CD4-positive, alpha-beta T cell treated with Interleukin-6 at 100 ng/mL for 8 hours (primary cell): ENCODE measurements at places on chromosomes 3 and 15.

- DNase-seq, result no peak
Measured at GRCh38 chr15:66852064-66852905, 150.2 kb downstream of the SMAD6 start.

DNA sequence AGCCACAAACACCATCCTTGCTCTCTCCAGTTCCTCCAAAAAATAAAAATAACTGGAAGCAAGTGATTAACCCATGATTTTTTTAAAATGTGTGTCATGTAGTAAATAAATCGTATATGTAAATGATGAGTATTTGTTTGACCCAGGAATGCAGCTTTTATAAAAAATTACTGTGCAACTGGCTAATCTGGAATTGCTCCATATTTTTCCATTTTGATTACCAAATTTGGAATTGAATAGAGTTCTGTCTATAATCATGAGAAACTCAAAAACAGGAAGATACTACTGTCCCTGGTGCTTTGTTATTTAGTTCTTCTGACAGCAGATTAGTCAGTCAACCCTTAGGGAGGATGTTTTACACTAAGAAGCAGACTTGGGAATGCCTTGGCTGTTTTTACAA is 116.2 kb downstream of the CCNL1 start:
- DNase-seq, result no peak

DNA sequence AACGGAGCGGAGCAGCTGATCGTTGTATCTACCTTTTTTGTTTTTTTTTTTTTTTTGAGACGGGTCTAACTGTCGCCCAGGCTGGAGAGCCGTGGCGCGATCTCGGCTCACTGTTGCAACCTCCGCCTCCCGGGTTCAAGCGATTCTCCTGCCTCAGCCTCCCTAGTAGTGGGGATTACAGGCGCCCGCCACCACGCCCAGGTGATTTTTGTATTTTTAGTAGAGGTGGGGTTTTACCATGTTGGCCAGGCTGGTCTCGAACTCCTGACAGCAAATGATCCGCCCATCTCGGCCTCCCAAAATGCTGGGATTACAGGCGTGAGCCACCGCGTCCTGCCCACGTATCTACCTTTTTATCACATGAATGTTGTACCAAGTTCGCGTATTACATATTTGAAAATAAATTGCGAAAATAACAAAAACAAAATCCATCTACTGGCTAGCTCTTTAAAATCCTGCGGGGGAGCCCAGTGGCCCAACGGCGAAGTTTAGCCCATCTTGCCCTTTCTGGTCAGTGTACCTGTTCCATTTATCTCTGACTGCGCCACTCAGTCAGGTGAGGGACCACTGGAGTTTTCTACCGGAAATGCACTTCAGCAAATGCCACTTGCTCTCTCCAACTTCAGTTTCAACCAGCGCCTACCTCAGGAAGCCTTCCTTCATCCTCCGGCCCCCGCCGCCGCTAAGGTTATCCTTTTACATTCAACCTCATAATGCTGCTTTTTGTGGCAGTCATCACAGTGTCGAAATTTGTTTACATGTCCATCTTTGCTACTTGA is 1.2 kb upstream of the EIF3J start:
- peak; percentile 15 for DNase-seq

- no peak for DNase-seq
Measured at GRCh38 chr3:123678108-123678511, 93.3 kb upstream of the HACD2 start.

- no peak for DNase-seq
Measured at GRCh38 chr3:124084022-124084881, 92.3 kb upstream of the ROPN1 start.

DNA sequence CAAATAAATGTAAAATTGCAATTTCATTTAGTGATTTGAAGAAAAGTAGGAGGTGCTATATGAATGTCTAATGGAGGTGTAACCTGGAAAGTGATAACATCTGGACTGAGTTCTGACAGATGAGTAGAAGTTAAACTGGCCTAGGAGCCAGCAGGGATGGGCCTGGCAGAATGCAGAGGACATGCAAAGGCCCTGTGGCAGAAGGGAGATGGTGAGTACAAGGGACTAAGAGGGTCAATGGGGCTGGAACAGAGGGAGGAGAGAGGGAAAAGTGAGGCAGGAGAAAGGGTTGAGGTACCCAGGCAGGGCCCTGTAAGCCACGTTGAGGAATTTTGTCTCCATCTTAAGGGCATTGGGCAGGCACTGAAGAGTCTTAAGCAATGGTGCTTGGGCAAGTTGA is 3.4 kb upstream of the PPP1R14D start:
- no peak for DNase-seq

DNA sequence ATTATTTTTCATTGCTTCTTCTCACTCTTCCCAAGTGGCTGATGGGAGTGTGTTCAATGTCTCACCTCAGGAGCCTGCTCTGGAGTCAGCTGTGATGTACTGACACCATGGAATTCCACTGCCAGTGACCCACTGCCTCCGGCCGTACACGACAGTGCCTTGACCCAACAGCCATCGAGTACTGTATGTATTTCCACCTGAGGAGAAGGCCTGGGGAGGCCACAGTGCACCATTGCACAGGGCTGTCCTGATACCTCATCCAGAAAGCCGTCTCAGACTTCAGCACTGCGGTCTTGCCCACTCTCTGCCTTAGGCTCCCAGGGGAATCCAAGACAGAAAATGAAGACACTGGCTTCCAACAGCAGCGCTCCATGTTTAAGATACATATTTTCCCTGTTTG is 51.4 kb upstream of the EIF1B start:
- no peak for DNase-seq

DNA sequence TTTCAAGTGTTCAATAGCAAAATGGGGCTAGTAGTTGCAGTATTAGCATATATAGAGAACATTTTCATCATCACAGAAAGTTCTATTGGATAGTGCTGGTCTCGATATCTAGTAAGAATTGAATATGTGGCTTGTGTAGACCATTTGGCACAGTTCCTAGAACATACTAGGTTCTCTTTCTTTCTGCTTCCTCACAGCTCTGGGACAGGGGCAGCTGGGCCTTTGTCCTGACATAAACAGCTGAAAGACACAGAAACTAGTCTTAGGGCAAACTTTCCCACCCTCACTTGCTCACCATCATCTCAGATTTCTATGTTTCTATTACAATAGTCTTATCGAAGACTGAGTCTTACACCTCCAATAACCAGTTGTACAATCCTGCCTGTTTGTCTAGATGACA is 63.7 kb upstream of the DLG1 start:
- no peak for DNase-seq

- DNase-seq, result no peak
Measured at GRCh38 chr3:77935418-77935817, 895.5 kb downstream of the ROBO2 start.

DNA sequence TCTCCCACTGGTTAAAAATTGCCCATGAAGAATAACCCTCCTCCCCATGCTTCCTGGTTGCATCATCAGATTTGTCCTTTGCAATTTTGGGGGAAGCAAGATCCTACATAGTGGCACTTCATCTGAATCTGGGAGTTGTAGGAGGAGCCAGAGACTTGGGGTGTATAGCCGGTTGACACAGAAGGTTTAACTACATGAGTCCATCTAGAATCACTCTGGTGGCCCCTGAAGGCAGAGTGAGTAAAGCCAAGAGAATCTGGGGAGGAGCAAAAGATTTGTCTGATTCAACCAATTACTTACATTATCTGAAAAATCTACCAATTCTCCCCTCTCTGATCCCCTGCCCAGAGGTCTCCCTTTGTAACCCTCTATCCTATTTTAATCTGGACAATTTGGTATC is 50.1 kb downstream of the SYN2 start:
- DNase-seq, result no peak

DNA sequence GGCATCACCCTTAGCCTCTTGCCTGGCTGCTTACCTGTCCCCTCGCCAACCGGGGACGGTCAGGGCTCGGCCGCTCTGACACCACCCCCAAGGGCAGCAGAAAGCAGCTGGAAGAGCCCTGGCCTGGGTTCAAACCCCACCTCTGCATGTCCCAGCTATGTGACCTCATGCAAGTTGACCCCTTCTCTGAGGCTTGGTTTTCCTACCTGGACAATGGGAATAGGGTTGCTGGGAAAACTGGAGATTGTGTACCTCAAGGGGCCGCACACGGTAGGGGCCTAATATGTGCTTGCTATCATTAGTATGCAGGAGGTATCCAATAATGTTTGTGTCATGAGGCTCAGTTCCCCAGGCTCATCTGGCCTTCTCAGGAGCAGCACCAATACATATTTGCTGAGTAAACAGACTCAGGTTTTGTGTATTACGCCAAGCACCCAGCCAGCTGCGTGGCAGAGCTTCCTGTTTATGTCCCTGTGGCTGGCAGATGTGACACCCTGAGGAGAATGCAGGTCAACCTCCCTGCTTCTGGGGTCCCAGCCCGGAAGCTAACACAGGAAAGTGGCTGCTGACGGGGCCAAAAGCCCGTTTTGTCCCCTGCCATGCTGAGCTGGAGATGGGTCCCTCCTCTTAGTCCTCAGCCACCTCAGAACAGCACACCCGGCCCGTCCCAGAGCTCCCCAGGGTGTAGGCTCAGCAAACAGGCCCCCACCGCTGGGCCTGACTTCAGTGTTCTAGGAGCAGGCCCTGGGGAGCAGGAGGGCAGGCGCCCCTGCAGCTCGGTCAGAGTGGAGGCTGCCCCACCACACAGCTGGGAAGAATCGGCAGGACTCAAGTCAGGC is 29.7 kb downstream of the PLXND1 start:
- peak; percentile 79 for DNase-seq

GRCh38 chr3:147298511-147298982 is 107.8 kb downstream of the ZIC4 start:
- no peak for DNase-seq

DNA sequence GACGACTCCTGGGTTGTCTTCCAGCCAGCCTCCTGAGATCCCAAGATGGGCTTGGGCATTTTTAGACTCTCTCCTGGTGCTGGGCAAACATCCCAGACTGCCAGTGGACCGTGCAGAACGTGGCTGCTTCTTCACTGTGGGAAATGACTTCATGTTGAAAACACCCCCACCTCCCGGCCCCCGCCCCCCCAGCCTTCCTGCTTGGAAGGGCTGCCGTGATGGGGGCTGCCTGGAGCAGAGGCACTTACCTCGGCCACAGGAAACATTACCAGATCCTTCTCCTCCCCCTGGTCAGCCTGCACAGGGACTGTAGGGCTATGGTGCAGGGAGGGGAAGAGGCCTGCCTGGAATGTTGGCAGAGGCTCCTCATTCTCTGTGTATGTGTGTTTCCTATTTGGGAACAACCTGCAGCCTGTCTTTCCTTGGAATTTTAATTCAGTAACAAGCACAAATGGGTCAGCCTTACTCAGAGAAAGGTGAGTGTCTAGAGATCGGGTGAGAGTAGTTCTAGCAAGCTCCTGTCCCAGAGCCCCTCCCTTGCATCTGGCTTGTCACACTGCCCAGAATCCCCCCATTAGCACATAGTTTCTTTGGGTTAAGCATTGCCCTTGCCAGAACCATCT is 90.8 kb downstream of the ANP32A start:
- DNase-seq, result no peak

- DNase-seq, result no peak
Measured at GRCh38 chr15:85324202-85324601, 56.2 kb upstream of the AKAP13 start.

DNA sequence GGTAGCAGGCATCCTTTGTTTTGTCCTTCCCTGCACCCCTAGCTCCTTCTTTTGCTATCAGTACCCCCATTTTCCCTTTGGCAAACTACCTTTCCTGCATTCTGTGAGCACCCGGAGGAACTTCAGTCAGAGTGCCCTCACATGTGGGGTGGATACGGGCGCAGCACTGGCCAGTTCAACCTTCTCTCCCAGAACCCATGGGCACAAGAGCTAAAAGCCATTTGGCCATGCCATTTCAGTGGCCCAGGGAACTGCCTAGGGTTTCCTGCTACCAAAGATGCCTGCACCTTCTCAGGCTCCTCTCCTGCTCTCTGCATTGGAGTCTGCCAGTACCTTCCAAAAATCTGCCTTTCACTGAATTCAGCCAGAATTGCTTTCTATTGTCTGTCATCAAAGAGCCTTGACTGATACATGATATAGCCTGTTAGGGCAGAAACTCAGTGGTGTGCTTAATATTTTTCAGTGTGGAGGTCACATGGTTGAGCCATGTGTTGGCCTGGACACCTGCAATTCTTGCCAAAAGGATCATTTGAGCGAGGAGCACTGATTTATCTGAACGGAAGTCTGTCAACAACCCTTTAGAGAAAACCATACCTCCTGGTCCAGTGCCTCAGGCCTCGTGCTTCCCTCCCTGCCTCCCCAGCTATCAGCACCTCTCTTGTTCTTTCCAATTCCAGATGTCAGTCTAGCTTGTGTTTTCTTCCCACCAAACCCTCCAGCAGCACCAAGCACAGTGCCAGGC is 27.0 kb upstream of the HHATL start:
- DNase-seq, result no peak

DNA sequence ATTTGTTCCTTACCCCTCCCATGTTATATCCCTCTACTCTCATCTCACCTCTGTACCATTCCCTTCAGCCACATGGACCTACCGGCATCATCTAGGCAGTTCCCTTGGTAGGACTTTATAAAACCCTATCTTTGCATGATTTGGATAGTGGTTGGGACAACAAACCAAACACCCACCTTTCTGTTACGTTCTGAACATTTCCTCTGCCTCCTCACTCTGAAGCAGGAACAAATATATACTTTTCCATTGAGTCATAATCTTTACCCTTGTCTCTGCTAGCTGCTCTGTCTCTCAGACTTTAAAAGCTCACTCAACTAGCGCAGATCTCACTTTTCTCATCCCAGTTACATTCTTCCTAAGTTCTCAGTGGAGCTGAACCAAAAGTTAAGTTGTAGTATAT is 17.8 kb downstream of the UBXN7 start:
- no peak for DNase-seq

DNA sequence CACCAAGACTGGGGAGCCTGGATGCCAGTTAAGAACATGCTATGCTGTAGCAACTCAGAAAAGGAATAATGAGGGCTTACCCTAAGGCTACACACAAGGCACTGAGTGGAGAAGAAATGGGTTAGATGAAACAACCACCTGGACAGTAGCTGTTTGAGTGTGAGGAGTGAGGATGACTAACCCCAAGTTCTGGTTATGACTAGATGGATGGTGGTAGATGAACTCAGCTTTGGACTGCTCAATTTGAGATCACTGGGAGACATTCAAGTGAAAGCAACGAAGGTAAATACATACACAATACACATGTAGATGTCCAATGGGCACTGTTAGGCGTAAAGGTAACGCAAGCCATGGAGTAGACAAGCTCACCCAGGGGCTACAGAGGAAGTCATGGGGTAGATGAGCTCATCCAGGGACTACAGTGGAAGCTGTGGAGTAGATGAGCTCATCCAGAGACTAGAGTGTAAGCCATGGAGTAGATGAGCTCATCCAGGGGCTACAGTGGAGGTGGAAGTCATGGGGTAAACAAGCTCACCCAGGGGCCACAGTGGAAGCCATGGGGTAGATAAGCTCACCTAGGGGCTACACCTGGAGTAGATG is 98.3 kb downstream of the ANO10 start:
- DNase-seq, result no peak

- no peak for DNase-seq
Measured at GRCh38 chr15:69165637-69166025, 5.2 kb downstream of the GLCE start.

- peak; percentile 38 for DNase-seq
Measured at GRCh38 chr3:38038447-38038911, 529 bp upstream of the DLEC1 start.

GRCh38 chr3:58952128-58952917 is 97.5 kb downstream of the CFAP20DC start:
- DNase-seq, result no peak
